ENCODE measurements at places on chromosomes 2 and 18.

- DNase-seq = no peak
These were observed 44.7 kb downstream of the MARCO start for GRCh38 chr2:118986738-118987137.

GRCh38 chr18:61743775-61744531 is 148.9 kb downstream of the RNF152 start:
- no peak for DNase-seq

- no peak for DNase-seq
These were observed 158.0 kb upstream of the KLHL14 start for GRCh38 chr18:32930695-32931301.

DNA sequence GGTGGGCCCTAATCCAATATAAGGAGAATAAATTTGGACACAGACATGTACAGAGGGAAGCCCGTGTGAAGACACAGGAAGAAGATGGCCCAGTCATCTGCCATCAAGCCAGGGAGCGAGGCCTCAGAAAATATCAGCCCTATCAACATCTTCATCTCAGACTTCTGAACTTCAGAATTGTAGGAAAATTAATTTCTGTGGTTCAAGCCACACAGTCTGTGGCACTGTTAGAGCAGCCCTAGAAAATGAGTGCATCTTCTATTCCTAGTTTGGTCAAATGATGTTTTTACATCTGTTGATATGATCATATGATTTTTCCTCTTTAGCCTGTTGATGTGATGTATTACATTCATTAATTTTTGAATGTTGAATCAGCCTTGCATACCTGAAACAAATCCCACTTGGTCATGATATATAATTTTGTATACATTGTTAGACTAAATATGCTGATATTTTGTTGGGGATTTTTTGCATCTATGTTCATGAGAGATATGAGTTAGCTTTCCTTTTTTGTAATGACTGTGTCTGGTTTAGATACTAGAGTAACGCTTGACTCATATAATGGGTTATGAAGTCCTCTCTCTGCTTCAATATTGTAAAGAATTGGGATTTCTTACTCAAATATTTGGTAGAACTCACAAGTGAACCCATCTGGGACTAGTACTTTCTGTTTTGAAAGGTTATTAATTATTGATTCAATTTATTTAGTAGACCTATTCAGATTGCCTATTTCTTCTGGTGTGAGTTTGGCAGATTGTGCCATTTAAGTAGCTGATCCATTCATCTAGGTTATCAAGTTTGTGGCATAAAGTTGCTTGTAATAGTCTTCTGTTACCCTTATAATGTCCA is 451.4 kb downstream of the EIPR1 start:
- DNase-seq = no peak

GRCh38 chr2:184589261-184589660 is 9.1 kb upstream of the ZNF804A start:
- no peak for DNase-seq

DNA sequence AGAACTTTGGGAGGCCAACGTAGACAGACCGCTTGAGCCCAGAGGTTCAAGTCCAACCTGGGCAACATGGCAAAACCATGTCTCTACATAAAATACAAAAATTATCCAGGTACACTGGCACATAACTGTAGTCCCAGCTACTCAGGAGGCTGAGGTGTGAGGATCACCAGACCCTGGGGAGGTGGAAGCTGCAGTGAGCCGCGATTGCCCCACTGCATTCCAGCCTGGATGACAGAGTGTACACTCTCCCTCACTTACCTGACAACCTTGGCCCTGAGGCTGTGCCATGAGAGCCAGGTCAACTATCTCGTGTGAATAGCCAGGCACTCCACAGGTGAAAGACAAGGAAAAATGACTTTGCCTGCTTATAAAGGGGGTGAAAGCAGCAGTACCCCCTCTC is 39.3 kb downstream of the CBLN2 start:
- no peak for DNase-seq

DNA sequence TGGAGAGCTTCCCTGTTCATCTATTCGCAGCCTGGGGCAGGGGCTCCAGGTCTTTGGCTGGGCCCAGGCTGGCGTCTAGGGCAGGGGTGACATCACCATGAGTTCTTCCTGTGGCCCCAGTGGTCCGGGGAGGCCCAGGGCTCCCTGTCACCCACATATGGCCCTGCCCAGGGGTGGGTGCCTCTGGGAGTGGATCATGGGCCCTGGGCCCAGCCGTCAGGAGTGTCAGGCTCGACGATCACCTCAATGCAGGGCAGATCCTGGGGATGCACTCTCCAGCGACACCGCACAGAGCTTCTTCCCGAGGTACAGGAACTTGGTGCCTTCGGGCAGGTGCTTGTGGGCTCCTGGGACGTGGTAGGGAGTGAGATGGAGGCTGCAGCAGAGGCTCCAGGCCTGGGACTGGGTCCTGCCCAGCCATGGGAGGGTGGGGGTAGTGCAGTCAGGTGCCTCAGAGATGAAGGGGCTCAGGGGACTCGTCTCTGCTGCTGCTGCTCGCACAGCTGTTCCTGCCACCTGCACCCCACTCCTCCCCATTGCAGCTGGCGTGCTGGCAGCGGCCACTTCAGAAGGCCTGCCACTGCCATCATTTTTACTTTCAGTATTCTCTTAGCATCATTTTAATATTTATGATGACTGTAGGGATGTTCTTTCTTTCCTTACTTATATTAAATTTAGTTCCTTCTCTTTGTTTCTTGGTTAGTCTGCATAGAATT is 196.0 kb upstream of the VRK2 start:
- no peak for DNase-seq

- DNase-seq = no peak
These were observed 10.0 kb upstream of the RHOB start for GRCh38 chr2:20436716-20437470.

DNA sequence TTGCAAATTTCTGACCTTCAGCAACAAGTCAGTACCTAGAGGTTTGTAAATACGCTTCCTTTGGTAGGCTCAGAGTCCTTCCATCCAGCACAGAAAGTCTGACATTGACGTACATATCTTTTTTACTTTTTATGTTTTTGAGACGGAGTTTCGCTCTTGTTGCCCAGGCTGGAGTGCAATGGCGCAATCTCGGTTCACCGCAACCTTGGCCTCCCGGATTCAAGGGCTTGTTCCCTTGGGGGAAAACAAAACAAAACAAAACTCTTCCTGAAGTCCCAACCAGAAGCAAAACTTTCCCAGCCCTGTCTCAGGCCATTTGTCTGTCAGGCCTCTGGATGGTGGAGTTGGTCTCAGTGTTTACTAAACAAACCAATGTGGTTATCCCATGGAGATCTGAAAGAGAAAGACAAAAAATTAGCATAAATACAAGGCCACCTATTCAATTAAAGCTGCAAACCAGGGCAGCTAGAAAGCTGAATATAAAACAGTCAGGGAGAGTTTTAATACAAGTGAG is 29.6 kb upstream of the ATL2 start:
- DNase-seq = no peak

GRCh38 chr2:104026725-104027124 is 827.2 kb upstream of the POU3F3 start:
- no peak for DNase-seq

DNA sequence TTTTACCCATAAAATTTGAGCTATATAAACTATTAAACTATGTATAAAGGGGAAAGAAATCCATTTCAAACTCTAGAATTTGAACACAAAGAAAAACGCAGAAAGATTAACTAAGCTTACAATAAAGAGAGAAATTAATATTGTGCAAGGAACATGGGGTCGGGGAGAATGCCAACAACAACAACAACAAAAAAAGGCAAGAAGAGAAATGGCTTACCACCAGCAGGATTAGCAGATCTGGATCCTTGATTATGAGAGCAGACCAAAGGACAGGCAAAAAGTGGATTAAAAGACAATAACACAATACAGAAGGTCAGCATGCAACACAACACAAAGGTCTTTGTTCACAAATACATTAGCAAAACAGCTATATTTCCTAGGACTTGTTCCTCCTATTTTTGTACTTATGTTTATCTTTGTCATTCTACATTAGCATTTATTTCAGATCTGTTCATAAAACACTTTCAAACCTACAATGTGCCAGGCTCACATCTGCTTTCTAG is 103.4 kb upstream of the RNU4ATAC start:
- no peak for DNase-seq

DNA sequence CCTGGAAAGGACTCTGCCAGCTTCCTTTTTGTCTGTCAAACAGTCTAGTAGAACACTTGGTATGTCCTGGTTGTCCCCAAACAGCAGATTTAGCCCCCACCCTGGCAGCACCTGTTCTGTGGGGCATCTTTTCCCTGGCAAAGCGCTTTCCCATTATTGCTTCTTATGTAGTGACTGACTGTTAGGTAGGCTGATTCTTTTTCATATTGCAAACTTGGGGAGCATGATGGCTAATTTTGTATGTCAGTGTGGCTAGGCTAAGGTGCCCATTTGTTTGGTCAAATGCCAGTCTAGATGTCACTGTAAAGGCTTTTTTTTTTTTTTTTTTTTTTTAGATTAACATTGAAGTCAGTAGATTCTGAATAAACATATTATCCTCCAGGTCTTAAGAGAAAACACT is 140.2 kb downstream of the MYCN start:
- DNase-seq = no peak

DNA sequence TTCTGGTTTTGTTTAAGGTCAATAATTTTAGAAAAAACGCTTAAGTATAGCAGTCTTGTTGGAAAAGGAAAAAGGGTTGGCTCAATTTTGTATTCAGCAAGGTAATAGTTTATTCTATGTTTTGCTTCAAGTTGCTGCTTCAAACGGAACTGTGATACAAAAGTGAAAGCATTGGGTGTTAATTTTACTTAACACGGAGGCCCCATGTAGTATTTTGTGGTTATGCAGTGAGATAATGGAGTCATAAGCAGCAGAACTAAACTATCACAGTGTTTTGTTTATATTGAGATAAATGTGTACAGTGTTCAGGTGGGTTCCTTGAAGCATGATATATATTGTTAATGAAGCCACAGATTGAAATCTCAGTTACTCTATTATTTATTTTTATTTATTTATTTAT is 67.0 kb upstream of the LYPD6B start:
- DNase-seq = peak; percentile 11

- no peak for DNase-seq
These were observed 37.5 kb downstream of the SLC5A7 start for GRCh38 chr2:108023776-108024175.

DNA sequence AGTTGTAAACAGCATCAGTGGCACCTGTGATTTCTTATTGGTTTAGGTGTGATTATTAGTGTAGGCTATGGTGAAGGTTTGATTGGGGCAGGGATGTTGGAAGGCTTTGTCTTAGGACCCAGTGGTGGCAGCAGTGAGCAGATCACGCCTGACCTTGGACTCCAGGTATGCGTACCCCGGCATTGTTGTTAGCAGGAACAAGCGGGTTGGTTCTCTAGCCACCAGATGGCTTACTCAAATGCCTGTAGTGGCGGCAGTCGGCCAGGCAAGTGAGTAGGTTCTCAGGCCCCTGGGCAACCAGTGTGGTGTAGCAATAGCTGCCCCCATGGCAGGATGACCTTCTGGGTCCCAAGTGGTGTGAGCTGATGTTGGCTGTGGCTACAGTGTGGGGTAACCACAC is 558.3 kb downstream of the KCNJ3 start:
- DNase-seq = no peak

GRCh38 chr2:144426355-144426754 is 93.6 kb downstream of the ZEB2 start:
- DNase-seq = no peak

- DNase-seq = peak; percentile 85
These were observed 24.2 kb upstream of the CASP8 start for GRCh38 chr2:201235860-201236811.

DNA sequence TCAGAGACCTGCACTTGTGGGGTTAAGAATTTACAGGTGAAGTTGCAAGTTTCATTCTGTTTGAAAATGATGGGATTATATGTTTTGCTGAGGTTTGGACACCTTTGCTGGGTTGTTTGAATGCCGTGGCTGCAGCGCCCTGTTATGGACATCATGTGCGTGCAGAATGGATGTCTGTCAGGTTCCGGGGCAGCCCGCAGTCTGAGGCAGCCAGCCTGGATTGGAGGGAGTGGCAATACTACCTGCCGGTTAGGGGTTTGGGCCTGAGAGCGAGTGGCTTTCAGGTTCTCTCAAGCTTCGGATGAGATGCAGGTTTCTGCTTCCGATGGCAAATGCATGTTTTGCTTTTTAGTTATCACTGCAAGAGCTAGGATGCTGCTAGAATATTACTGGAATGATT is 1.1 kb downstream of the CASP8 start:
- peak; percentile 73 for DNase-seq

DNA sequence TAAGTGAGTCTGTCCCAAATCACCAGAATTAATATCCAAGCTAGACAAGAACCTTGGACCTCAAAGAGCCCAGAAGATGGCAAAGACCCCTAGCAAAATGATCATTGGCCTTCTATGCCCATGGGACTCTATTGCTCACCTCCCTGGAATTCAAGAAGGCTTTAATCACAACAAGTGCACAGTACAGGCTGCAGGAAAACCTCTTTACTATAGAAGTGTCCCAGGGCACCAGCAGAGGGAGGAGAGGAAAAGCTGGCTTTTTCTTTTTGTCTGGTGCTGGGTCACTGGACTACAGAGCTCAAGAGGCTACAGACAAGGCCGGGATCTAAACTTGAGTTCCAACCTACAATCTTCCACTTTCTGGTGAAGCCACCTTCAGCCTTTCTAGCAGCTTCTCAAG is 88.3 kb upstream of the PPP1CB start:
- DNase-seq = no peak

DNA sequence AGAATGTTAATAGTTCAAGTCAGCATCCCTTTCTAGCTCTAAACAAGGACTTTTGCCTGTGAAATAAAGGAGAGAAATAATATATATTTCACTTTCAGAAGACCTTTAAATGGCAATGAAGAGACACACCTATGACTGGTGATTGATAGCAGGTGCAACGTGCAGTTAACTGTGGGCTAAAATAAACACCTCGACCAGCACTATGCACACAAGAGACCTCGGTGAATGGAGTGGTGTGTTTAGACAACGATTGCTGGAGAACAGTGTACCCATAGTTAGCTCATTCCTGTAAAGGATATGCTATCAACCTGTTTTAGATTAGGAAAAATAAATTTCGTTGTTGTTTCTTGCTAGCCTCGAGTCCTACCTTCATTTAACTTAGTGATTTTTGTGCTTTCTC is 143.4 kb downstream of the NR4A2 start:
- DNase-seq = no peak

GRCh38 chr2:215423234-215423633 is 12.6 kb downstream of the FN1 start:
- no peak for DNase-seq

DNA sequence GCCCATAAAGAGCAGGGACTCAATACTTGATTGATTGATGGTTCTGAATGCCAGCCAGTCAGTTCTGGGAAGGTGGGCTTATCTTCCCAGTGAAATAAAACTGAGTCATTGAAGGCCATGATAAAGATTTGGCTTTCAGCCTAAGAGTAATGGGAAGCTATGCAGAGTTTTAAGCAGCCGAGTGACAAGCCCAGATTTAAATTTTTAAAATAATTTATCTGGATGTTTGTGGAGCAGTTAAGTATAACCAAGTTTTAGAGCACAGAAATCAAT is 122.8 kb downstream of the RAPGEF4 start:
- DNase-seq = no peak

- no peak for DNase-seq
These were observed 6.9 kb downstream of the CREG2 start for GRCh38 chr2:101380376-101380775.

Data from CD4-positive, alpha-beta T cell treated with Interleukin-21 for 1 hour (primary cell).